ENCODE measurements at places on chromosomes 2 and 18.

DNA sequence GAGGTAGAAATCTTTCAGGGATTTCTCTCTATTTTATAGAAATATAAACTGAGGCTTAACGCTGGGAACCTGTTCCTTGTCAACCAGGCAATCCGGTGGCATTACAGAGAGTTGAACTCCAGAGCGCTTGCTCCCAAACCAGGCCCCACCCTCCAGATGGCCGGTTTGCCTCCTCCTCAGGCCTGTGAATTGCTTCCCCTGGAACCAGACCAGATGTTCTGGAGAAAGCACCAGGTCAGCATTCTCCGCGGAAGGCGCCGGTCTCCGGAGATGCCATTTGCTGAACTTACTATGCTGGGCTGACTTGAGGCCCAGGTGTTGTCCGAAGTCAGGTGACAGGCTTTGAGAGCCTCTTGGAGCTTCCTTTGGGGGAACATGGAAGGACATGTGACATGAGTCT is 17.2 kb downstream of the TNP1 start:
- DNase-seq = no peak

- no peak for DNase-seq
Measured at GRCh38 chr2:109403841-109404201, 209.9 kb downstream of the SEPTIN10 start.

DNA sequence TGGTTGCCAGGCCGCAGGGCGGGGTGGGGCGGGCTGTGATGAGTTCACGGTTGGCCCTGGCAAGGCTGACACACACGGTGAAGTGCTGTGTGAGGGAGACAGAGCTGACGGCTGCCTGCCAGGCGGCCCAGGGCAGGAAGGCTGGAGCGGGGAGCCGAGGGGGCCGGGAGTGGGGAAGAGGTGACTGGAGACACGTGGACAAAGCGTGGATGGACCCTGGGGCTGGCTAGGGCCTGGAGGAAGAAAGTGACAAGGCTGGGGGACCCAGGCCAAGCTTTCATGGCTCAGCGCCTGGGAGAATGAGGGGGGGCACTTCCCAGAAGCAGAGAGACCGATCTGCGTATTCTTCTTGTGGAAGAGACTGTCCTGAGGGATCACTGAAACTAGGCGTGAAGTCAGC is 123.2 kb downstream of the DYSF start:
- DNase-seq = no peak

DNA sequence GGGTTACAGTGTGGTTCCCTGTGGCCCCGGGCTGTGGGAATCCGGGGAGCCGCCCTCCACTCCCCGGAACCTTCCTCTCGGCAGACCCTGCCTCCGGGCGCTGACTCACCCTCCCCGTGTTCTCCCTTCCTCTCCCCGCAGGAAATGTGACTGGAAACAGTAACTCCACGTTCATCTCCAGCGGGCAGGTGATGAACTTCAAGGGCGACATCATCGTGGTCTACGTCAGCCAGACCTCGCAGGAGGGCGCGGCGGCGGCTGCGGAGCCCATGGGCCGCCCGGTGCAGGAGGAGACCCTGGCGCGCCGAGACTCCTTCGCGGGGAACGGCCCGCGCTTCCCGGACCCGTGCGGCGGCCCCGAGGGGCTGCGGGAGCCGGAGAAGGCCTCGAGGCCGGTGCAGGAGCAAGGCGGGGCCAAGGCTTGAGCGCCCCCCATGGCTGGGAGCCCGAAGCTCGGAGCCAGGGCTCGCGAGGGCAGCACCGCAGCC is 59.5 kb downstream of the TNFRSF11A start:
- no peak for DNase-seq

- DNase-seq = no peak
Measured at GRCh38 chr2:134119117-134119712, 134.7 kb upstream of the MGAT5 start.

Data from central memory CD4-positive, alpha-beta T cell (primary cell).